ENCODE measurements at places on chromosomes 7 and 10.

DNA sequence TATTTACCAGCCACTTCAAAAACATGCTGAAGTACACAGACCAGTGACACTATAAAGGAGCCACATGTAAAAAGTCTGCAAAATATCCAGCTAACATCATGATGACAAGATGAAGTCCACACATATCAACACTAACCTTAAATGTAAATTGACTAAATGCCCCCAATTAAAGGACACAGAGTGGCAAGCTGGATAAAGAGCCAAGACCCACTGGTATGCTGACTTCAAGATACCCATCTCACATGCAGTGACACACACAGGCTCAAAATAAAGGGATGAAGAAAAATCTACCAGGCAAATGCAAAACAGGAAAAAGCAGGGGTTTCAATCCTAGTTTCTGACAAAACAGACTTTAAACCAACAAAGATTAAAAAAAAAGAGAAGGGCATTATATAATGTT lies 12.9 kb upstream of the C10orf88 start:
- no peak for DNase-seq

- no peak for DNase-seq
Measured at GRCh38 chr7:9217204-9217603, 783.8 kb downstream of the NXPH1 start.

- DNase-seq, result no peak
Measured at GRCh38 chr7:123771256-123771655, 22.5 kb upstream of the WASL start.

DNA sequence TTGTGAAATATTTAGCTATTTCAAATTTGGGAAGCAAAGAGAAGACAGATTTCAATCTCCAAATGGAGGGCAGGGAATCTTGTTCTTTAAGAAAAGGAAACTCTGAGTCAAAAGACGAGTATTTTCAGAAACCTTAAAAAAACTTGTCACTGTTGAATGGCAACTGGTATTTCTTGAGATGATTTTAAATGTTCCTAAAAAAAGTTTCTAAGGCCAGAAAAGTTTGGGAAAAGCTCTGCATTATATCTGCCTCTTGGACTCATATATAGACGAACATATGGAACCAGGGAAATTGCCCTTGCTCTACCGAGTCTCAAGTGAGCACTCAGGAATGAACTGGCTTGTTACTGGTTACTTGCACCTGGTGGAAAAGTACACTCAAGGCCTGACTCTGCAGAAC lies 69.5 kb downstream of the ADAM22 start:
- DNase-seq, result no peak

GRCh38 chr7:132422502-132423111 lies 153.7 kb downstream of the PLXNA4 start:
- DNase-seq, result no peak

- no peak for DNase-seq
Measured at GRCh38 chr7:100148225-100148558, 526 bp upstream of the LAMTOR4 start.

- no peak for DNase-seq
Measured at GRCh38 chr7:114802632-114803031, 119.3 kb upstream of the MDFIC start.

DNA sequence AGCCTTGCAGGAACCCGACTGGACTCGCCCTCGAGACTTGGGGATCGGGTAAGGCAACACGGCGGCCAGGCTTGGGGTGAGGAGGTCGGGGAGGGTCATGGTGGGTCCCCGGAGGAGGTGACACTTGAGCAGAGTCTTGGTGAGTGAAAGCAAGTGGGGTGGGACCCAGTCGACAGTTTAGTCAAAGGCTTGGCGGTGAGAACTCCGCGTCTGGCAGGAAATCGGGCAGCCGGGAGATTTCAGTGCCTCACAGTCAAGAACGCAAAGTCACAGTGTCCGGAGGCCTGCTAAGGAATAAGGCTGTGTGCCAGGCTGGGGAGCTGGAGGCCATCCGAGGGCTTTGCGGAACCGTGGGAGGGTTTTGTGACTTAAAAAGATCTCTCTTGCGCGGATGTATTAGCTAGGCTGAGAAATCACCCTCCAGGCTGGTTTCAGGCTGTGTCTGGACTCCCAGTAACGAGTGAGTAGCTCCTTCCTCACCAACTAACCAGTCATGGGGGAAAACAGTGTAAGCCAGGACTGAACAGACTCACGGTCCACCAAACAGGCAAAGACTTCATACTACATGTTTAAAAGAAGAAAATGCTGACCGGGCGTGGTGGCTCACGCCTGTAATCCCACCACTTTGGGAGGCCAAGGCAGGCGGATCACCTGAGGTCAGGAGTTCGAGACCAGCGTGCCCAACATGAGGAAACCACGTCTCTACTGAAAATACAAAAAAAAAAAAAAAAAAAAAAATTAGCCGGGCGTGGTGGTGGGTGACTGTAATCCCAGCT lies 613 bp downstream of the AP5Z1 start:
- DNase-seq, result no peak

GRCh38 chr10:82505009-82505408 lies 630.0 kb downstream of the NRG3 start:
- DNase-seq, result no peak

All from right forelimb (tissue), 1 donor.